ENCODE measurements at places on chromosomes 3 and 15.

GRCh38 chr3:4982773-4983738 lies 3.8 kb downstream of the BHLHE40 start:
- DNase-seq = no peak

DNA sequence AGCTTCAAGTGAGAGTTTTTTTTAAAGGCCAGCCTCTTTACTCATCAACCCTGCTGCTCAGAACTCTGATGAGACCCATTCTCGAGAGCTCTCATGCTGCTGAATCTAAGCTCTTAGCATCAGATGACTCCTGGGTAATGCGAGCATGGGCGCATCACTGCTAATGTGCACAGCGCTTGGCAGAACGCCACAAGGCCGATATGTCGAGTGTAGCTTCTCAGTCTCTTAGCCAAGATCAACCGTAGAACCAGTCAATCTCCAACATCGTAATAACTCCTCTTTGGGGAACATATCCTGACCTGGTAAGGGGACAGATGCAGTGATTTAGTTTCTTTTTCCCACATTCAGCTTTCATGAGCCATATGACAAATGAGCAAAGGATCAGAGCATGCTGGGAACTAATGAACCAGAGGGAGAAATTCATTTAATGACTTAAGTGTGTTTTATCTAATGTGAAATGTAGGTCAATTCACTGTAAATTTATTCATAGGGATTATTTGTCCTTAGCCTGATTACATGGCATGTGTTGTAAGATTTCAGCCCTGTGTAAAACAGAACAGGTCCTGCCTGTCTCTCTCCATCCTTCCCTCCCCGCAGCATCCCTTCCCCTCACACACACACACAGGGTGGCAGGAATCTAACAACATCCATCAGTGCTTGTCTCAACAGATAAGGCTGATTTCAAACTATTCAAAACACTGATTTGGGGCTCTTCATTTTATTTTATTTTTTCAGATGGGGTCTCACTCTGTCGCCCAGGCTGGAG lies 195.4 kb upstream of the C2CD4B start:
- no peak for DNase-seq

DNA sequence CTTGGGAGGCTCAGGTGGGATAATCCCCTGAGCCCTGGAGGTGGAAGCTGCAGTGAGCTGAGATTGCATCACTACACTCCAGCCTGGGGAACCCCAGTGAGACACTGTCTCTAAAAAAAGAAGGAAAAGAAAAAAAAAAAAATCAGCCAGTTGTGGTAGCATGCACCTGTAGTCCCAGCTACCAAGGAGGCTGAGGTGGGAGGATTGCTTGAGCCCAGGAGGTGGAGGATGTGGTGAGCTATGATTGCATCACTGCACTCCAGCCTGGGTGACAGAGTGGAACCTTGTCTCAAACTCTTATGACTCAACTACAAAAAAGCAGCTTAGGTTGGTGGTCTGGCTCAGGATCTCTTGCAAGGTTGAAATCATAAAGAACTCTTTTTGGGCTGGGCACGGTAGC lies 19.3 kb upstream of the GPX1 start:
- peak; percentile 6 for DNase-seq

- DNase-seq = no peak
Measured at GRCh38 chr3:150503402-150504099, 42.7 kb downstream of the SERP1 start.

DNA sequence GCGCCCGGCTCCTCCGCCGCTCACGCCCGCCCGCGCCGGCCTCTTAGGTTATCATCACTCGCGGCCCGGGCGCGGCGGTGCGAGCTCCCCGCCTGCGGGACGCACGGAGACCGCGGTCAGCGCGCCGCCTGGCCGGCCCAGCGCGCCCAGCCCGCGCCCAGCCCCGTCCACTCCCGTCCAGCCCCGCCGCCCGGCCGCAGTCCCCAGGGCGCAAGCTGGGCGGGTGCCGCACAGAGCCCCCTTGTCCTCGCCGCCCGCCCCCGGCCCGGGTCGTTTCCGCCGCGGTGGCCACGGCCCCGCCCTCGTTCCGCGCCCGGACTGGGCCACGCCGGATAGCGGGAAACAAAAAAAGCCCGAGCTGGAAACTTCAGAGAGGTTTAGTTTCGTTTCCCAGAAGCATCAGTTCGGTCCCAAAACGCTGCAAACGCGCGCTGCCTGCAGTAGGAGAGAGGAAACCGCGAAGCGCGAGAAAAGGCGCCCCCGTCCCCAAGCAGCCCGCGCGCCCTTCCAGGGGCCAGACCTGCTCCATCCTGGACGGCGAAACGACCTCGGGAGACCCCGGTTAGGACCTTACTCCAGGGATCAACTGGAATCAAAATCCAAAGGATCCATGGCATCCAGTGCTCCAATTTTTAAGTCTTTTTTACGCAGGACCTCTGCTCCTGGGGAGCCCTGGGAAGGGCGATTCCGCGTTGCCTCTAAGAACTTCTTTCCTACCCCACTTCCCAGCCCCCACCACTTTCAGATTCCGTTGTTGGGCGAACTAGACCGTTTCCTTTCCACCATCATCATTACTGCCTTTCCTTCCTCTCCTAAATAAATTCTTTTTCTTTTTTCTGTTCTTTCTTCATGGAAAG lies at the start of gene ATP10A:
Gene ATP10A (minus strand): TSS at position 217 of the 857 bp plus-strand sequence. CDS start 231 bp downstream, outside the sequence.
- peak; percentile 29 for DNase-seq

DNA sequence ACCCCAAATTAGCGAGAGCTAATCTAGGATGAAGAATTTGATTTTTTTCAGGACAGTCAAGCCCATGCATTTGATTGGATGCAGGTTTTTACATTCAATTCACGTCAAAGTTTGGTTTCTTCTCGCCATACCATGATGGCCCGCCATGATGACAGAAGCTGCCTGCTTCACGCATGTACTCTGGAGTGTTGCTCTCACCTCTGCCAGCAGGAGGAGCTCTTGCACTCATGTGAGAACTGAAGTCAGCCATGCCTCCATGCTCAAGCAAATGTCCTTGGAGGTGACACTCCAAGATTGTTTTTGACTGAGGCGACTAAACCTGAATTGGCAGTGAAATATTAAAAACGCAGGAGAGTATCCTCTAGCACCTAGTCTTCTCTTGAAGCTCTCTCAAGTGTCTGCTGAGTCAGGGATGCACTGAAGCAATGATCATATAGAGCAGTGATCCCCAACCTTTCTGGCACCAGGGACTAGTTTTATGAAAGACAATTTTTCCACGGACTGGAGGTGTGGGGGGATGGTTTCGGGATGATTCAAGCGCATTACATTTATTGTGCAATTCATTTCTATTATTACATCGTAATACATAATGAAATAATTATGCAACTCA lies 120.9 kb downstream of the SAMMSON start:
- DNase-seq = no peak

DNA sequence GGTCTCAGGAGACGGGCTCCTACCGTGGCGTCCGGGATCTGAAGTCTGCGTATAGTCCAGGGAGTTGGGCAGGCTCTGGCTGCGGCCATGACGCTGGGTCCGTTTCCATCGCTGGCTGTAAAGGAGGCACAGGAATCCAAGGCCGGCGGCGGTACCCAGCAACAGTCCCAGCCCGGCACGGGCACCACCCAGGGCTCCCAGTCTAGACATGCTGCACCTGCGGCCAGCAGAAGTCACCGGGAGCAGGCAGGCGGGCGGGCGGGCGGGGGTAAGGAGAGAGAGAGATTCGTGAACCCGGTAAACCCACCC lies 526 bp downstream of the RMDN3 start:
- no peak for DNase-seq

DNA sequence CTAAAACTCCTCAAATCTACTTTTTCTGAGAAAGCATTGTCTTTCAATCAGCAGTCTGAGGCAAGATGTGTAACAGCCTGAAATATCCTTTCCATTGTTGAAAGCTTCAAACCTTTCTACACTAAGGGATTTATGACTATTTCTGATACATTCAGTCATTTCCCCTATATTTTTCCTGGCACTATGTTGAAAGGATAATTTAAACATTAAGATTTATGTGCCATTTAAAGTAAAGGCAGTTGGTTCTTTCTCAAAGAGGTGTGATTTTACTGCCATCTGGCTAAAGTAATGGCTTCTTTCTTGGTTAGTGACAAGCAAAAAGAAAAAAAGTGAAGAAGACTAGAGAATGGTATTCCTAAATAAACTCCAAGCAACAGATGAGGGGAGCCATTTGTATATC lies 249.6 kb upstream of the COL8A1 start:
- no peak for DNase-seq

DNA sequence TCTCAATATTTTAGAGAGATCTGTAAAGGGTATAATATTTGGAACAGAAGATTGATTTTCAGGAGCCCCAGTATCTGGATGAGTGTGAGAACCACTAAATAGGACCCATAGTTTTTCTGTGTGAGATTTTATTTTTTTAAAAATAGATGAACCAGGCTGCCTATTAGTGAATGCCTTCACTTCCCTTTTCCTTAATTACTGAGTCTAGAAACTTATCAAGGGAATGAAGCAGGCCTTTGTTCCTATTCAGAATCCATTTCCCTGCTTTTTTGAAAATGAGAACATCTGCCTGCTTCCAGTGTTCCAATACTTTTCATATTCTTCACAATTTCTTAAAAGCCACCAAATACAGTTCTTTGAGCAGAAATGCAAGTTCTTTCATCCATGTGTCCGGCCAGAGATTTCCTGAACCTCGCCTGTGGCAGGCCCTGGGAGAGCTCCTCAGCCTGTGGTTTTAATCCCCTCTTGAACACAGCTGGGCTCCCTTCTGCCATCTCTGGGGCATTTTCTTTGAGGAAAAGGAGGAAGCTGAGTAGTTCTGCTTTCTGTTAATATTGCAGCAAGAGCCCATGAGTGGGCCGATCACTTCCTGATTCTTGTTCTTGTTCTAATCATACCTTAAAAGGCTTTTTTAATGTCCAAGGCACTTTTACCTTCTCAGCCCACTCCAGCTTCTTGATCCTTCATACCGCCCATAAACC lies 4.7 kb downstream of the EHD4 start:
- DNase-seq = no peak
